ENCODE measurements at places on chromosomes 3 and 15.

DNA sequence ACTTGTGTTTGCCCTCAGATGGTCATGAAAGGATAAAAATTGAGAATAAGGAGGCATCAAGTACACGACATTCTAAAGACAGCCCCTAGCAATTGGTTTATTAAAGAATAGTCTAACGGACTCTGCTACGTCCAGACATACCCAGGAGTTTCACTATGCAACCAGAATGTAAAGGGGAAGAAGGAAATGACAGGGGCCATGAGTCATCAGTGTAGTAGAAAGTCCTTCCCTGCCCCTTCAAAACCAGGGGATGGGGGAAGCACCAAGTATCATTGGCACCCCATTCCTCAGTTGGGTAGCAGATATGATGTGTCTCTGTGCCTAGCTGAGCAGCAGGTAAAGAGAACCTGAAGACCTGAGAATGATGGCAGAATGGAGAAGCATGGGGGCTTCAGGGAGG is 367.4 kb downstream of the IL20RB start:
- no peak for DNase-seq

DNA sequence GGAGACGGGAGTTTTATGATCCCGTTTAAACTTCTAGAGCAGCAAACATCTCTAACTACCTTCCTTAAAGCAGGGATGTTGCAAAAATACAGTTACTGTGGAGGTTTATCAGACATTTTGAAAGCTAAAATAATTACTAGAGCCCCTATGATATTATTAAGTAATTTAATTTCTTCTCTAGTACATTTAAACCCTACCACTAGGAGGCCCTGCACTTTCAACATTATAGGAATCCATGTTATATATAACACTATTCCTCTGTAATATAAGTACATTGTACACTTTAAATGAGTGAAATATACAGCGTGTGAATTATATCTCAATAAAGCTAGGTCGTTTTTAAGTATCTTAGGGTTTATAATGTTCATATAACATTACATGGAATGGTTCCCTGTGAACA is 11.5 kb downstream of the SETMAR start:
- no peak for DNase-seq

DNA sequence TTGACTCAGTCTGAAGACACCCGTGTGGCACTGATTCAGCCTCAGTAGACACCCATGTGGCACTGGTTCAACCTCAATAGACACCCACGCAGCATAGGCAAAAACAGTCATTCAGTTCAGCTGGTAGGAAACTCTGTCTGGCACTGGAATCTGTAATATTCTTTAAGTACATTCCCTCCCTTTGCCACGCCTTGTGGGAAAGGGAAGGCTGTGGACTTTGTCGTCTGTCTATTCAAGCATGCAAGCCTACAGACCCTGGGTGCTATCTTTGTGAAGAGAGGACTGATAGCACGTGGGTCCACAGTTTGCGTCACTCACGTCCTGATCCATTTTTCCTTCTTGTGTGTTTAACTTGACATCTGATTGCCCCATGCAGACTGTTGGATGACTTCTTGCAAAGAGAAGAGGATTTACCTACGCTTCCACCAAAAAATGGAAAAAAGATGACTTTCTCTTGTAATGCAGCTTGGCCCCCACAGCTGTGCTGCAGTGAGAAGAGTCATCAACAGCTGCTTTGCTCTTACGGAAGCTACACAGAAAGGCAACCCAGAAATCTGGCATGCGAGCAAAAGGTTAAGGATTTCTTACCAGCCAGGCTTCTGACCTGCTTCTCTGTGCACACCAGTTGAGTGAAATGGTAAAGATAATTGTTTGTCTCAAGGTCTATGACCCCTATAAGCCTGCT is 278.1 kb downstream of the ULK4 start:
- no peak for DNase-seq

DNA sequence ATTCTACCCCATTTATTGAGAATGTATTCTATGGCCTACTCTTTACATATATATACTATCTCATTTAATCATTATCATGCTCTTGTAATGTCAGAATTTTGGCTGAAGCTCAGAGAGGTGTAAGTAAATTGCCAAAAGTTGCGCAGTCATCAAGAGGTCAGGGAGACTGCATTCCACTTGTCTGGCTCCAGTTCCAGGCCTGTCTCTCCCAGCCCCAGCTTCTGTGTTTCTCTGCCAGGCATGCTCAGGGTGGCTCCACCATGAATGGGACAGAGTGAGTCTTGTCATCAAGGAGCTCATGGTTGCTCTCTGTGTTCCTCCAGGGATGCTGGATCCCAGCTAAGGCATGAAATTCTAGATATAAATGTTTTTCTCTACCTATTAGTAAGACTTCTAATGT is 635.1 kb upstream of the MDFIC2 start:
- DNase-seq = no peak

DNA sequence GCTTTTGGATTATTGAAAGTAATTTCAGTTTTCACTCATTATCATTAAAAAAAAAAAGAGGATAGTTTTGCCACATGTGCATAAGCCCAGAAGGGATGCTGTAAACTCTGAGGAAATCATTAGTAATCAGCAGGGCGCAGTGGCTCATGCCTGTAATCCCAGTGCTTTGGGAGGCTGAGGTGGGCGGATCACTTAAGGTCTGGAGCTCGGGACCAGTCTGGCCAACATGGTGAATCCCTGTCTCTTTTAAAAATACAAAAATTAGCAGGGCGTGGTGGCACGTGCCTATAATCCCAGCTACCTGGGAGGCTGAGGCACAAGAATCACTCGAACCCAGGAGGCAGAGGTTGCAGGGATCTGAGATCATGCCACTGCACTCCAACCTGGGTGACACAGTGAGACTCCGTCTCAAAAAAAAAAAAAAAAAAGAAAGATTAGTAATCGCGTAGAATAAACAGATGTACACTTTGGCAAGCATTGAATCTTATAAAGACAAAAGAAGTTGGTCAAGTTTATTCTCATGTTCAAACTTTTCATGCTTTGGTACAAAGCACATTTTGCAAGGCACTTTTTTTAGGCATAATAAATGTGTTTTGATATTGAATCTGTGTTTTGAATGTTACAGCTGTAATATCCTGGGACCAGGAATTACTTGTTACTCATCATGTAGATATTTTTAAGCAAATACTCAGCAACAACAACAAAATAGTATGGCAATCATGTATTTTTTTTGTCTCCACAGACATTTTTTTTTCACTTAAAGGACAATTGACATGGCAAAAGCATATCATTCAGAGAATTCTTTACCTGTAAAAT is 93.2 kb upstream of the AGTR1 start:
- DNase-seq = no peak

DNA sequence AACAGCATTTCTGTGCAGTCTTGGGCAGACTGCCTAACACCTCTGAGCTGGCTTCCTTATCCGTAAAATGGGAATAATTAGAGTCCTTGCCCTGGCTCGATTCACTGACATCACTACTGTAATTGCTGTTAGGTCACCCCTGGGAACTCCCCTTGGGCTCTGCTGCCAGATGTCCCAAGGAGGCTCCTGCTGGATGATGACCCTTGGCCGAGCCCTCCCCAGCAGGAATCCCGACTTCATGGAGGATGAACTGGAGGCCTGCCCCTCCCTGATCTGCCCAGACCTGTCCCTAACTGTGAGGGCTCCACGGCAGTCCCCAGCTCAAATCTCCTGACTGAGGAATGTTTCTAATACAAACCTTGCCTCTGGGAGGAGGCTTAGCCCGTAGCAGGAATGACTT is 18.0 kb downstream of the ESYT3 start:
- DNase-seq = no peak

GRCh38 chr3:24530471-24530870 is 35.8 kb upstream of the THRB start:
- DNase-seq = no peak

GRCh38 chr3:163139600-163139999 is 1643.0 kb downstream of the OTOL1 start:
- no peak for DNase-seq

GRCh38 chr3:64031540-64032508 is 8.5 kb upstream of the PSMD6 start:
- DNase-seq = no peak

DNA sequence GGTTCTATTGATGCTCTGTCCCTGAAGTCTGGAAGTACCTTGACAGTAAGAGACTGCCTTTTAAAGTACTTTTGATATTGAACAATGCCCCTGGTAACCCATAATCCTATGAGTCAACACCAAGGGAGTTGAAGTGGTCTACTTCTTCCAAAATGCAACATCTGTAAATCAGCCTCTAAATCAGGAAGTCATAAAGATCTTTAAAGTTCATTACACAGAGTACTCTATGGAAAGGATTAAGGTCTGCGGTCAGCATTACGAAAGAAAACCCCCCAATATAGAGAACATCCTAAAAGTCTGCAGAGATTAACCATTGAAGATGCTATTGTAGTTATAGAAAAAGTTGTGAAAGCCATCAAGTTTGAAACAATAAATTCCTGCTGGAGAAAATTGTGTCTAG is 52.7 kb upstream of the CMC1 start:
- DNase-seq = no peak

- DNase-seq = no peak
Measured at GRCh38 chr3:151591441-151591840, 130.6 kb upstream of the IGSF10 start.

DNA sequence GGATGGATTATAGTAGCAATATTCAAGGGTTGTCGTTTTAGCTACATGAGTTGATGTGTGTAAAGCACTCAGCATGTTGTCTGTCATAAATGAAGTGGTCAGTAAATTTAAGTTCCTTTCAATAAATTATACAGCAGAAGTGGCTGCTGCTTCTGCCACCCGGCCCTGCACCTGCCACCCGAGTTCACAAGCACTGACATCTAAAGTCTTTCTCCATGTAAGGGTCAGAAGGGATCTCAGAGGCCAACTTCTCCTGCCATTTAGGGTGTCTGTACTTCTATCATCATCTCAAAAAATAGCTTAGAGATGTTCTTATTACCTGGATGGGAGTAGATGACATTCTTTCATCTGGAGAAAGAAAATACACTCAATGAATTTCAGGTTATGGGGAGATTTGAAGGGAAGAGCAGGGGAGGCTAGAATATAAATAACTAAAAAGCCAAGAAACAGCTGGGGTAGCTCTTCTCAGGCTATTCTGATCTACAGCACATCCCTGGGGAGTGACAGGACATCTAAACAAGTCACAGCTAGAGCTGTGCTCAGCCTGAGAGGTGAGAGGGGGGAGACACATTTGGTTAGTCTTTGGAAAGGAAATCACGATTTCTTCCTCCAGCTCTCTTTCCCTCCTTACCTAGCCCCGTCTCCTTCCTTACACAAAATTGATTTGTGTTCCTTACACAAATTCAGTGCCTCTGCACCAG is 8.0 kb downstream of the GCSAM start:
- DNase-seq = no peak

All from CD4-positive, alpha-beta T cell treated with Interleukin-2 at 100 ng/mL for 4 hours (primary cell).